ENCODE measurements at places on chromosomes 7 and 10.

- DNase-seq, result no peak
Observed at GRCh38 chr10:75417522-75417927, 13.9 kb upstream of the LRMDA start.

DNA sequence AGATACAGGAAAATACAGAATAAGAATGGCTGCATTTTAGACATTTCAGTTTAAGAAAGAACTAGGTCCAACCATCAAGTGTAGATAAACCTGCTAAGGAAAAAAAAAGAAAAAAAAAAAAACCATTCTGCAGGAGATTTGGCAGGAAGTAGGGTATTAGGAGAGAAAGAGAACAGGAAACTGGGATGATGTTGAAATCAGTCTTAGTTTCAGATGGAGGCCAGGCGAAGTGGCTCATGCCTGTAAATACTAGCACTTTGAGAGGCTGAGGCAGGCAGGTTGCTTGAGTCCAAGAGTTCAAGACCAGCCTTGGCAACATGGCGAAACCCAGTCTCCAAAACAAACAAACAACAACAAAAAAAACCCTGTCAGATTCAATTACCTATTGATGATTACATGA is 120.2 kb downstream of the RAB11FIP2 start:
- no peak for DNase-seq

- DNase-seq, result no peak
Observed at GRCh38 chr10:86437447-86437846, 70.9 kb upstream of the GRID1 start.

- no peak for DNase-seq
Observed at GRCh38 chr7:157013602-157014549, 3.4 kb upstream of the MNX1 start.

GRCh38 chr7:136074843-136075242 is 97.7 kb upstream of the MTPN start:
- DNase-seq, result no peak

DNA sequence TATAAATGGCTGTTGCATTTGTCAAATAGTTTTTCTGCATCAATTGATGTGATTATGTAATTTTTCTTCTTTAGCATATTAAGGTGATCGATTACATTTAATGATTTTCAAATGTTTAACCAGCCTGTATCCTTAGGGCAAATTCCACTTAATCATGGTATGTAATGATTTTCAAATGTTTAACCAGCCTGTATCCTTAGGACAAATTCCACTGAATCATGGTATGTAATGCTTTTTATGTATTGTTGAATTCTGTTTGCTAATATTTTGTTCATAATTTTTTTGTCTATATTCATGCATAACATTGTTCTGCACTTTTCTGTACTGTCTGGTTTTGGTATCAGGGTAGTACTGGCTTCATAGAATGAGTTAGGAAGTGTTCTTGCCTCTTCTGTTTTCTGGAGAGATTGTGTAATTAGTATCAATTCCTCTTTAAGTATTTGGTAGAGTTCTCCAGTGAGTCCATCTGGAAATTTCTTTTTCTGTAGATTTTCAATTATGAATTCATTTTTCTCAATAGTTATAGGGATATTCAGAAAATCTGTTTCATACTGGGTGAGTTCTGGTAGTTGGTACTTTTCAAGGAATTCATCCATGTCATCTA is 393.2 kb upstream of the FOXK1 start:
- no peak for DNase-seq

- DNase-seq, result no peak
Observed at GRCh38 chr7:75965617-75966016, 28.8 kb downstream of the TMEM120A start.

- no peak for DNase-seq
Observed at GRCh38 chr10:60906411-60906810, 37.6 kb downstream of the RHOBTB1 start.

DNA sequence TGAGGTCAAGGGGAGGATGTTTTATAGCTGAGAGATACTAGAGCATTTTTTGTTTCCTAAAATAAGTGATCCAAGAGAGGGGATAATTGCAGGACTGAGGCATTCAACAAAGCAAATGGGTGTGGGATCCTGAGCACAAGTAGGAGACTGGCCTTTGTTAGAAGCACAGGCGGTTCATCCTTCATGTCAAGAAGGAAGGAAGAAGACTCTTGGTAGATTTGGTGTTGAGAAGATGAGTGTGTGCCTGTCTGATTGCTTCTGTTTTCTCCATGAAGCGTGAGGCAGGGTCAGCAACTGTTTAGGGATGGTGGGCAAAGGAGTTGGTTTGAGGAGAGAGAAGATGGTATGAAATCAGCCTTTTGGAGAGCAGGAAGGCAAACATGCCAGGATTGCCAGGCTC is 27.6 kb downstream of the STRIP2 start:
- DNase-seq, result no peak

DNA sequence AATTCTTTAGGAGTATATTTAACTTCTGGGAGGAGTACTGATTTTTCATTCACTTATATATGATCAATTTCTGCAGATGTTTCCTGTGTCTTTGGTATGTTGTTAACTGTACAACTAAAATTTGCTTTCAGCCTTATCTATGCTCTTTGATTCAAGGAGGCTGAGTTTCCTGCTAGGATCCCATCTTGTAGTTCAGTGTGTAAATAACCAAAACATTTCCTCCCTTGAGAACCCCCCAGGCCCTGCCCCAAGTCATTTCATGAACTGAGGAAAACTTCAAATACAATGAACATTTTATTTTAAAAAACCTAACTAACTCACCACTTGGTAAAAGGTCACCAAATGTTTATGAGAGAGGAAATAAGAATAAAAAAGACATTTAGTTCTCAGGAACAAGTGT is 55.5 kb downstream of the VWA2 start:
- DNase-seq, result no peak

GRCh38 chr7:50795831-50796230 is 13.1 kb upstream of the GRB10 start:
- DNase-seq, result no peak

GRCh38 chr7:129615018-129615417 is 3.5 kb downstream of the NRF1 start:
- DNase-seq, result peak; percentile 22

GRCh38 chr7:44595934-44596635 is 10.3 kb upstream of the OGDH start:
- DNase-seq, result no peak

DNA sequence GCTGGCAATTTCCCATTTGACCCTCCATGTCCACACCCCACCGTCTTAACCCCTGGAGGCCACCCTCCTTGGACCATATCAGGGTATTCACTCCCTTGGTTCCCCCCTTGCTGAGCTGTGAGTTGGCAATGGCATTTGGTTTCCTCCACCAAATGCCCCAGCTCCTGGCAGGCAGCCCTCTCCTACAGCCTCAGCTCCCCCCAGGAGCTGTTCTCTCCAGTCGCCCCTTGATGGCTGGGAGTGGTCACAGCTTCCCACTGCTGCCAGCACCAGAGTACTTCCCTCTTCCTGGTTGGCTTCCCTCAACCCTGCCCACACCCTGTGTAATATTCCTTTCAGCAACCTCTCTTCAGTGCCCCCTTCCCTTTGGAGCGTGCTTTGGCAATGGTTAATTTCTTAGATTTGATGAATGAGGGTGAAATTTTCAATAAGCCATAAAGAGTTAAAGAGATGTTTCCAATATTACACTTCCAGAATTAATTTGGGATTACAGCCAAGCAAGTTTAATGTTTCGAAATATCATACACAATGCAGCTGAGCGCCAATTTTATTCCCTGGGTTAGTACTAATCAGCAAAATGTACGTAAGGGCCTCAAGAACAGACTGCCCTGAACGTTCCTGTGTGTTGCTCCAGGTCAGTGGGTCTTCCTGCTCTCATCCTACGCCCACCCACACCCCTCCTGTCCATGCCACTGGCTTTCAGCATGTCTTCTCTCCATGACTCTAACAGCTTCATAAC is 207.1 kb upstream of the NFE2L3 start:
- no peak for DNase-seq

DNA sequence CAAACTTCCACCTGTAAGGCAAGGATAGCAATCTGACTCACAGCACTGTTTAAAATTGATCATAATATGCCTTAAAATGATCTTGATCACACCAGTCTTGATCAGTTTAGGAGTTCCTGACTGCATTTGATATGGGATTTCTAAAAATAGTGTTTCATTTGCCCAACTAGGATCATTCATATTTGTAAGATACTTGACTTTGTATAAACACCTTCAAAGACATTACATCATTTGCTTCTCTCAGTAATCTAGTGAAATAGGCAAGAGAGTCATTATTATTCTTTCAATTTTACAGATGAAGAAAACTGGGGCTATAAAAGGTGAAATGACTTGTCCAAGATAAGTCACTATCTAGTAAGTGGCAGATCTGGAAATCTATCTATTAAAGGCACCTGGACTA is 521.1 kb downstream of the GATA3 start:
- DNase-seq, result no peak

DNA sequence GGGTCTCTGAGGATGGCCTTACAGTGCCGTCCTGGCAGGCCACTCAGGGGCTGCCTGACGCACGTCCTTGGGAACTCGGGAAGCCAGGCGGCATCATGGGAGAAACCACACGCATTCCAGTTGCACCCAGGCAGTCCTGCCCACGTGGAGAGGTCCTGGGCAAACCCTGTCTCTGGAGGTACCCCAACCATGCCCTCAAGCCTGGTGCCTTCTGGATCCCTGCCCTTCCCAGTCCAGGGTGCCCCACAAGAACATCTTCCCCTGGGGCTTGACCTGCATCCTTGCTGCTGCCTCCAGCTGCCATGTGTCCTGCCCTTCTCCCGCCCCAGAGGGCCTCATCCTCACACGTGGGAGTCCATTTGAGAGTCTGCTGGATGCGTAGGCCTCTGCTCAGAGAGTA is 200.3 kb upstream of the PPP2R2D start:
- no peak for DNase-seq

DNA sequence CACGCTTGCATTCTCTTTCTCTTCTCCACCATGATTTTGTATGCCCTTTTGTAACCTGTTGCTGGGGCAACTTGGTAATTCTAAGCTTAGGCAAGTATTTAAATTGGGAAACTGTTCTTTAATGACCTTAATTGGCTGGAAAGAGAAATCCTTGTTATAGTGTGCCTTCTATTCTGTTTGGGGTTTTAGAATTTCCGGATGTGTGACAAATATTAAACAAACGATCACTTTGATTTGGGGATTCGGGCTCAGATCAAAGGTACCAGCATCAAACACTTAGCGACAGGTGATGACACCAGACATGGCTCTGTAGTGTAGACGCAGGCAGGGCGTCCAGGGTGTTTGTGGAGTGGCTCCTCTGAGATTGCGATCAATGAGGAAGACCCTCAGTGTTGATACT is 55.0 kb downstream of the RAB11FIP2 start:
- no peak for DNase-seq

- DNase-seq, result no peak
Observed at GRCh38 chr10:78533098-78533497, 499.4 kb downstream of the RPS24 start.

GRCh38 chr10:57689596-57690297 is 577.9 kb downstream of the IPMK start:
- no peak for DNase-seq

DNA sequence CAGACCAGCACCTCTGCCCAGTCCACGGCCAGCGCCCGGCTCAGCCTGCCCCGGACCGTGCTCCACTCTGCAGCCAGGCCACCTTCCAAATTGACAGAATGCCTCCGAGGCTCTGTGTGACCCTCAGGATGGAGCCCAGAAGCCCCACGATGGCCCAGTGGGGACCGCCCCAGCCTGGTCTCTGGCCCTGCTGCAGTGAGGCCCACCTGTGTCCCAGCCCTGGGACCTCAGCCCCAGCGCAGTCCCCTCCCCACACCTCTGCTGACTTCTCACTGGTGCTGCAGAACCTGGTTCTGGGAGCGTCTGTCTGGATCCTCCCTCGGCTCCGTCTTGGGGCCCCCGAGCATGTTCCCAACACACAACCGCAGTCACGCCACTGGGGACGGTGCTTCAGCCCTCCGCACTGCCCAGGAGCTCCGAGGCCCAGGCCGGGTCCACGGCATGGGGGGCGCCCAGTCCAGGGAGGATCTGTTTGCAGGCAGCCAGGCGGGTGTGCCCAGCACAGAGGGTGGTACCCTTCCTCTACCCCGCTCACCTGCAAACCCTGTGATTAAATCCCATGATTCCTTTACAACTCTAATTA is 248.1 kb downstream of the ELFN1 start:
- no peak for DNase-seq

DNA sequence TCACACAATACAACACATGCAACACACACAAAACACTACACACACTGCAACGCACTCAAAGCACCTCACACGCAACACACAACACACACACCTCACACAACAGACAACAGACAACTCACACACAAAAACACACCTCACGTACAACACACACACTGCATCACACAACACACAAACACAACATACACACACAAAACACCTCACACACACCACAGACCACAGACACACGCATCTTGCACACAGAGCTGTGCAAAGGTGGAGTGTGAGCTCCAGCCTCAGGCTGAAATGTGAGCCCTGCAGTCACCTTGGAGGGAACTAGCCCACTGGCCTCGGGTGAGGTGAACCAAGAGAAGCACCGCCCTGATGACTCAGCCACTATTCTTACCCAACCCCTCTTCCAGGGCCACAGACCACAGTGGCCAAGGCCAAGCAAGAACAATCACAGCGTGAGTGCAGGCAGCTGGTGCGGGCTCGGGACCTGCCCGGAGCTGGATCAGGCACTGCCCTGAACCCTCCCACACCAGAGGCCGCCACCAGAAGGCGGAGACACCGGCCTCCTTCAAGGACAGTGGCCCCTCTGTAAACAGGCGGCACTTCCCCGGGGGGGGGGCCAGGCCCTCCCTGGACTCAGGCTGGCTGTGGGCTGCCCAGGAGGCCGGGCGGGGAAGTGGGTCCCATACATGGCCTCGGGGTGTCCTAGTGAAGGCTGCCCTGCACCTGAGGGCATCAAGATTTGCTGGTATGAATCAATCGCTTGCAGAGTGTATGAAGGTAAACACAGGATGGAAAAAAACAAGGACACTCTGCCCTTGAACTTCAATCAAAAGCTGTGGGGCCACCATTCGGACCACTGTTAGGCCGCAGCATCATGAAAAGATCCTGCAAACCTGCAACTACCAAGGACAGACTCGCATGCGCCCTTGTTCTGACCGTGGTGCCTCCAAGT is 106.7 kb downstream of the TNS3 start:
- peak; percentile 18 for DNase-seq

- DNase-seq, result no peak
Observed at GRCh38 chr10:21764466-21765189, 230.6 kb downstream of the MLLT10 start.

DNA sequence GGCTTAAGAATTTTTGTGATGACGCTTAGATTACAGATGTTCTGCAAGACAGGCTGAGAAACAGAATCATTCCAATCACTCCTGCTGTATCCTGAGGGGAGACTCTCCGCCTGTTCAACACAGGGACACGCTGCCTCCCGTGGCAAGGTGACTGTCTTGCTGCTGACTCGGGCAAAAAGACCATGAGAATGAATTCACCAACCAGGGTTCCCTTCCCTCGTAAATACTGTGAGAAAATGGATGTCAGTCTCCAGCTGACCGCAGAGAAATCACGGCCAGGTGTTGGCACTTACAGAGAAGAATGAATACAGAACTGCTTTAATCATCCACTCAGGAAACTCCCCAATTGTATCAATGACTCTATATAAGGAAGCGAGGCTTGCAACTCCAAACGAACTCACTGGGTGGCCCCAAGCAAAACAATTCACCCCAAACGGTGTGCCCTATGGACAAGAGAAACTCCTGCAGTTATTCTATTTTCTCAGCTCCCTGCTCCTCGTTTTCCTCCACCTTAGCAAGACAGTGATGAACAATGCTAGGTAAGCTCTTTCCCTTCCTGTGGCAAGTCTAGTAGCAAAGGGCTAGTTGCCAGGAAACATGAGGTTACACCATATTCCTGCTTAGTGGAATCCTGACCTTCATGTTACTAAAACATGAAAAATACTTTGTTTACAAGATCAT is 22.8 kb downstream of the GNA12 start:
- DNase-seq, result no peak

Data from immature natural killer cell (primary cell).